Epithelial cell of proximal tubule (primary cell): ENCODE measurements at places on chromosomes 11 and 22.

GRCh38 chr22:41826021-41826420 lies 6.9 kb upstream of the SREBF2 start:
- no peak for DNase-seq

- DNase-seq: no peak
Measured at GRCh38 chr11:35257281-35257680, 118.3 kb downstream of the CD44 start.

GRCh38 chr11:112121981-112122615 lies 35.4 kb downstream of the SDHD start:
- DNase-seq: no peak

DNA sequence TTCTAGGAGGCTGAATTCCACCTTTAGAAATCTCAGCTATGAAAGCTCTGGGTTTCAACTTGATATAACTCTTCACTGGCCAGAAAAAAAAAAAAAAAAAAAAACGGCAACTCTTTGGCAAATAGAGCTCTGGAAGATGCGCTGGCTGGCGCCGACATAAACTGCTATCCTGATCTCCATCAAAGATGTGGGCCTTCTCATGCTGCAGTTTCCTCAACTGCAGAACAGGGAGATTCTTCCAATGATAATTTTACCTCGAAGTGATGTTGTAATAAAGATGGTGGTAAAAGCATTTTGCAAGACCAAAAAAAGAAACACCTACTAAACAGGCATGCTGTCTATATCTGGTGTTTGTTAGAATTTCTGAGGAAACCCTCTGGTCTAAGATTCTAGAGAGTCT lies 20.3 kb downstream of the FLI1 start:
- DNase-seq: no peak

DNA sequence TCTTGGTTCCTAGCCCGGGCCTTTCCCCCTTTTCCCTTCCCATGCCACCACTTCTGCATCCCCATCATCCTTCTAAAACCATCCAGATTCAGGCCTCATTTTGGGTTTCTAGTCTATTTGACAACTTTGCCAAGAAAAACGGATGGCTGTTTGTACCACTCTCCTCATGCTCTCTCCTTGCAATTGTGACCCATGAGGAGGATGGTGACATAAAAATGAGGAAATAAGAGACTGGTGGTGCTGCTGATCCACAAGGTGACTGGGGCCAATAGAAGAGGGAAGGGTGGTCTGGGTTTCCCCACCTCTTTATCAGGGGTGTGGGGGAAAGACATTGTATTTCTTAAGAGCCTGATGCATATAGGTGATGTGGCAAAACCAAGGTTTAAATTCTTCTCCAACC lies 1.0 kb downstream of the MS4A4A start:
- DNase-seq: no peak

- no peak for DNase-seq
Measured at GRCh38 chr11:59556115-59556916, 45.0 kb downstream of the OR4D9 start.

DNA sequence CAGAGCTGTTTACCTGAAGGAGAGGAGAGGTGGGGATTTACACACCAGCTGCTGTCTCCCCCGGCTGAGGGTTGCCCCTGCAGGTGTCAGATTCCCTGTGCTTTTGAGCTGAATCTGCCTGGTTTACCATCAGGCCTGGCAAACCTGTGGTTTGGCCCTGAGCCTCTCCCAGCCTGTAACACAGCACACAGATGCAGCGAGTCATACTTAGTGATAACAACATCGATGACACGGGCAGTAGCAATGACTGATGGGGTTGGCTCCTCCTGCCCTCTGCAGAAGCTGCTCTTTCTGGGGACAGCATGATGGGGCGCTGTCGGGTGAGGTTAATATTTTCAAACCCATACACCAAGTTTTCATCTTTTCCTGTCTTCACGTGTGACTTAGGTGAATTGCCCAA lies 380.0 kb upstream of the B3GAT1 start:
- no peak for DNase-seq

DNA sequence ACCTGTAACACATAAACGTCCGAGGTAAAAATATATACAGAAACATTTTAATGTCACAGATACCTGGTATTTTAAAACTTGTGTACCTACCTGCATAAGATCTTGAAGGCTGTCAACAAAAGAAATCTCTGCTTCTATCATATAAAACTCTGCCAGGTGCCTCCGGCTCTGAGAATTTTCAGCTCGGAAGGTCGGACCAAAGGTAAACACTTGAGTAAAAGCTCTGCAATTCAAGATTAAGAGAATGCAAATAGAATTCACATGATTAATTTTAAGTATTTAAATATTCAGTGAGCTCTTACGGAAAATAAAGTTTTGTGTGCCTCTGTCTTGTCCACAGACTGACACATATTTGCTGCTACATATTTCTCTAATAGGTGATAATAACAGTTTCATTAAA lies 75.4 kb upstream of the GAB2 start:
- DNase-seq: no peak

DNA sequence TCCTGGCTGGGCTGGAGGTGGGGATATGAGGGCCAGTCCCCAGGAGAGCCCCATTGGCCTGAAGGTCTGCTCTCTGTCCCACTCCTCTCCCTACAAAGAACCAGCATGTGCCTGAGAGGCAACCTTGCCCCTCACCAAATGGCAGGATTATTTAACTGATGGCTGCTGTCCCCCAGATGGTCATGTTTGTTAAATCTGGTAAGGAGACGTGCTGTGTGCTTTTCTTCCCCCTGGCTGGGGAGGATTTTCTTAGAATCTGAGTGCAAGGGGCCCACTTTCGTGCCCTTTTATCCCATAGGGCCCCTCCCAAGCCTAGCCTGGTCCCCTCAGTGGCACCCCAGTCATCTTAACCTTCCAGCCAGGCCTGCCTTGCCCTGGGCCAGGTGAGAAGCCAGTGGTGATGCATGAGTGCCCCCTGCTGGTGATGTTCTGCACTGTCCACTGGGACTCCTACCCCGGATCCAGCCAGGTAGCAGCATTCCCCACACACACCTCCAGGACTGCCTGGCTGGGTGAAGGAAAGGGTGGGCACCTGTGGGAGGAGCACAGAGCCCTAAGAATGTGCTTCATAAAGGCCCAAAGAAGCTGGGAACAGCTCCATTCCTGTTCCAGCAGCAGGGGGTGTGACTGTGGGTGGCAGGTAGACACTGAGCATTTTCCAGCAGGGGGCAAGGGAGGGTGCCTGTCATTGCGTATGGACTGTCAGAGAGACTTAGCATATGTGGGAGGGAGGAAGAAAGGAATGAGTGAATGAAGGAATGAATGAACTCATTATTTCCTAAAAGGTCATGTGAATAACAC lies 28.9 kb downstream of the MFNG start:
- no peak for DNase-seq

DNA sequence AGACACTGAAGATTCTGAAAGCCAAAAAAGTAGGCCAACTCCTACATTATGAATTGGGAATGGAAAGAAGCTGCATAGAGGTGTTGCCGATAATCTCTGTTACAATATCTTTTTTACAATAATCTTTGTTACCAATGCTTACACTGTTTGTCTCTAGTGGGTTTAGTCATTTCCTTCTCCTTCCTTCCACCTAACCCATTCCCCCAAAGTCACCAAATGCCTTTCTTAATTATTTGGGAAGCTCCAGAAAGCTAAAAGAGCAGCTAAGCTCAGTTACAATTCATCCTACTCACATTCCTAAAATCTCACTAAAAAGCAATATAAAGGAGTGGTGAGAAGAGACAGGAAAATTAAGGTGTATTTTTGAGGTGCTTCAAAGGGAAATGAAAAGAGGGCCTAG lies 313.7 kb downstream of the SWAP70 start:
- DNase-seq: no peak

DNA sequence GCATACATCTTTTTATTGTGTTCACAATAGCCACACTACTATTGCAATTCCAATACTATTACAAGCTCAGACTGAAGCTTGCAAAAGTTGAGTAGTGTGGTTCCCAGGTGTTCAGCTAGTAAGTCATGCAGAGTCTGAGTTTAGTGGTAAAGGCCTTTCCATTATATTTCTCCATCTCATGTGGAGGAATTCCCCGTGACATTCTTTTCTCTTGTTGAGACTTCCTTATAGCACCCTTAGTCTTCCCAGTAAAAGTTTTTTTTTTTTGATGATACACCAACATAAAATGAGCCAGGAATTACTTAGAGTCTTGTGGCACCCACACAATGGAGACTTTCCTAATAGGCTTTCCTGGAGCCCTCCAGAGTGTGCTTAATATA lies 110.8 kb downstream of the UVRAG start:
- no peak for DNase-seq

- DNase-seq: no peak
Measured at GRCh38 chr11:17528906-17529843, 15.0 kb downstream of the USH1C start.

DNA sequence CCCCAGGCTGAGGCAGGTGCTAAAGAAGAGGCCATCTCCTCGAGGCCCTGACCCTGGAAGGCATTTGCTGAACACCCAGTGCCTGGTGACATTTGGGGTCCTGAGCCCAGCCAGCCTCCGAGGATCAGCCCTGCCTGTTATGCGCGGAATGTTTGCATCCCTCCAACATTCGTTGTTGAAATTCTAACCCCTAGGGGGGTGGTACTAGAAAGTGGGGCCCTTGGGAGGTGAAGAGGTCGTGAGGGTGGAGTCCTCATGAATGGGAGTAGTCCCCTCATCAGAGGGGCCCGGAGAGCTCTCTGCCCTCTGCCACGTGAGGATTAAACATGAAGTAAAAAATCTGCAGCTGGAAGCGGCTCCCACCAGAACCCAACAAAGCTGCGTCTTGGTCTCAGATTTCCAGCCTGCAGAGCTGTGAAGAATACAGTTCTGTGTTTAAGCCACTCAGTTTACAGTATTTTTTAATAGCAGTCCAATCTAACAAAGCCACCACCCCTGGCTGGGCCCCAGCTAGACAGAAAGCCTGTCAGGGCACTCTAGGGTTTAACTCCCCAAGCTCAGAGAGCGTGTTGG lies 35.3 kb upstream of the SEPTIN5 start:
- DNase-seq: no peak

DNA sequence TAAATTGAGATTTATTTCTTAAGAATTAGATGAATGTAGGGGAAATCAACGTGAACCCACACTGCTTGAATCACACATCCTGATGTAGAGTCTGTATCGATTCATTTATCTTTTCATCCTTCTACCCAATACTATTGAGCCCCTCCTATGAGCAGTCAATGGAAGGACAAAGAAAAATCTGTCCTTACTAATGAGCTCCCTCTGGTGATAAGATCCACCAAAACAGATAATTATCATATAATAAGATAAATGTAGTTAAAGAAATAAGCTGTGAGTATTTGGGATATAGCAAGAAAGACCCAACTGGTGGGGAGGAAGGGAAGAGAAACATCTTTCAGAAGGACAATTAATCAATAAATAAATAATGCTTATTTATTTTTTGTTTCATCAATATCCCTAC lies 385.1 kb upstream of the CCDC90B start:
- DNase-seq: no peak

- no peak for DNase-seq
Measured at GRCh38 chr11:116693593-116694348, 79.0 kb downstream of the BUD13 start.

DNA sequence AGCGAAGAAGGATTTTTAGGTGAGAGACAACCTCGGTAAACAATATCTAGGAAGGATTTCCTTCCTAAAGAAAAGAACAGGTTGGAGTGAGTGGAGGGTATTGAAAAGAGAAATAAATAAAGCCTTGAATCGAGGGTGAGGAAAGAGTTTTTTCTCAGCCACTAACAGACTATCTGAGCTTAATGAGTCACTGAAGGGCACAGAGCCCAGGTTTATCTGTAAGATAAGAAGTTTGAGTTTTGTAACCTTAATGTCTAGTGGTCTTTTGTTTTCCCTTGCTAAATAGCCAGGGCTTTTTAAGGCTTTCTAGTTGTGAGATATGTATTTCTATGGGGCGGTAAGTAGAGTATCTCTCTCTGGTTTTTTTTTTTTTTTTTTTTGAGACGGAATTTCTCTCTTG lies 394.5 kb upstream of the KIRREL3 start:
- DNase-seq: no peak

DNA sequence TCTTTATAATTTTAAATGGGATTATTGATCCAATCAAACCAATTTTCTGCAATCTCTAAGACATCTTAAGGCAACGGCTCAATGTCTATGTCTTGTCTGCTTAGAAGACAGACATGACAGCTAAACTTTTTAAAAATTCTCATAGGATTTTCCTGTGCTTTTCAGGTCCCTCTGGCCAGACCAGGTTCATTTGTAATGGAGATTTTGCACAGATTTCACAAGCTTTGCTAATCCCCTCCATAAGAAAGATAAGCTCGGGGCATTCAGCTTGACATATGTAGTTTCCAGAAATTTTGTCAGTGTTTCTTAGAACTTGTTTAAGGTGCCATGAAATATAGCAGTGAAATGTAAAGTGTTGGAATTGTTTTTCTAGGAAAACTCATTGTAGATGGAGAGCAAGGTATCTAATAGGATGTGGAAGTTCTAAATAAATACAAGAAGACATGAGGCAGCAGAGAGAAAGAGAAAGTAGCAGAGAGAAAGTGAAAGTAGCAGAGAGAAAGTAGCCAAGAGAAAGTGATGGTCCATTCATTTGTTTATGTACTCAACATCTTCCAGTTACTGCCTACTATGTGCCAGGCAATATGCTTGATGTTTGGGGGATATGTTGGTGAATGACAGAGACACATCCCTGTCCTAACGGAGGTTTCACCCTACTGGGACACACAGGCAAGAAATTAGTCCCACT lies 219.1 kb upstream of the ARHGAP42 start:
- DNase-seq: no peak

DNA sequence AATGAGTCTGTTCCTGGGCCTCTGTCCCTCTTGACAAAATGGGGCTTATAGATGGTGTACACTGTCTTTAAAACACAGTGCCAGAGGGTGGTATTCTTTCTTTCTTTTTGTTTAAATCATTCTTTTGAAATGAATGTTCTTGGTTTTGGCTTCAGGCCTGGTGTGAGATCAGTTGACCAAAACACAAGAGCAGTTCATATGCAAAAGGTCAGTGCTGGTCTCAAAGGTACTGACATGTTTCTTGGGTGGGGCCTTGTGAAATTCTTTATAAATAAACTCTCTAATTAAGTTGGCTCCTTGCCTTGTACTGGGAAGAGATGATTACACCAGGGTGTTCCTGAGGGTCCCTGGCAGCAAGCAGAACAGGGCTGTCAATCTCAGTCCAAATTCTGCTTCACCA lies 110.0 kb downstream of the FBXO7 start:
- DNase-seq: no peak

- no peak for DNase-seq
Measured at GRCh38 chr11:84812471-84812969, 814.6 kb downstream of the DLG2 start.

- no peak for DNase-seq
Measured at GRCh38 chr22:37141476-37141875, 8.2 kb downstream of the IL2RB start.
